Hematopoietic multipotent progenitor cell treated with erythropoietin and hydrocortisone succinate and interleukin-3 and kit ligand, for 6 days (in vitro differentiated cells): ENCODE measurements at places on chromosomes 2 and 18.

DNA sequence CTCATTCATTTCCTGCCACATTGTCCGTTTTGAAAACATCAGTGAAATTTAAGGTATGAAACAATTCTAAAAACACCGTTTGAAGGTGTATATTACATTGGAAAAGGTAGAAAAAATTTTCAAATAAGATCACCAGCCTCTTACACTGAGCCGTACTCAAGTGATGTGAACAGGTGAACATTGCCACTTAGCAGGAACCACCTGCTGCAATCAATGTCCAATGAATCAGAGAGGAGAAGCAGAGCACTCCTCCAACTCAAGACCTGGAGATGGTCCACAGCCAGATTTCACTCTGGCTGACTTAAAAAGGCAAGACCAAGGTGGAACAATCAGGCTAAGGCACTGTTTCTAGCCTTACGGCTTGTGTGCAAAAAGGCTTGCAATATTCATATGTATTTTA is 110.3 kb upstream of the TTN start:
- no peak for DNase-seq

DNA sequence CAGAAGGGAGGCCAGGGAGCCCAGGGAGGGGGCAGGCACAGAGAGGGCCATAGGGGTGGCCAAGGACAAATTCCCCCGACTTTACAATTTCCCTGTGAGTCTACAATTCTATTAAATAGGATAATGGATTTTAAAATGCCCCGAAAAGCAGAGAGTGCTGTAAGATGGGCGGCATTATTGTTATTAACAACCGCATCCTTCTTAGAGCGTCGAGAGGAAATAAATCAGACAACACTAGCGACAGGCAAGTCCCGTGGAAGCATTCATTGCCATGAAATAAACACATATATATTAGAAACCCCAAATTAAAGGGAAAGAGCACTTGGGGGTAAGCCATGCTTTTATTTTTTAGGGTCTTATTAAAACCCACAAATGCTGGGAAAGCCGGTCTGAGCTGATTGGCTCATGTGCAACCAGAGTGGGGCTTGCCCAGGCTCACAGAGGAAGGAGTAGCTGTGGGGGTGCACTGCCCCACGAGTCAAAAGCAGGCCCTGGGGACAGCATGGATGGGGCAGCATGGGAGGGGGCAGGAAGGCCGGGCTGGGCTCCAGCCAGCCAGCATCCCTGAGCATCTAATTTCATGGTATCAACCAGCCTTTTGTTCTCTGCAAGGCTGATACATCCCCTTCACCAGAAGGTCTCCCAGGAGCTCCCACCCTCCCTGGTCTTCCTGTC is 187.1 kb downstream of the CELF4 start:
- no peak for DNase-seq

- DNase-seq: no peak
Observed at GRCh38 chr2:202299712-202300111, 34.1 kb downstream of the NOP58 start.

DNA sequence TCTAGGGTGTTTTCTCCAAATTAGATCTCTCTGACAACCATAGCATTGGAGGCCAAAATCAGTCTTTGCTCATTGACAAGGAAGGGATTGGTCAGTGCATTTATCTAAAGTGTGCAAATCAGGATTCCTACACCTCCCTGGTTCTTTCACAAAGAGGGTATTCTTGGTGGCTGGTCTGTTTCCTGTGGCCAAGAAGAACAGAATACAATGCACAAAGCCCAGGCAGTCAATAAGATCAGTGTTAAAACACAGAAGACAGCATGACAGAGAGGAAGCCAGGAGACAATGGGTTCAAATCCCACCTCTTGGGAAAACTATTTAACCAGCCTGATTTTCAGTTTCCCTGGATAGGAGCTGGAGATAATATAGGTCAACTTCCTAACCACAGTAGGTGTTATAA is 46.1 kb upstream of the THOC1 start:
- no peak for DNase-seq

GRCh38 chr2:208686665-208687064 is 280.1 kb downstream of the PTH2R start:
- DNase-seq: no peak

- DNase-seq: no peak
Observed at GRCh38 chr2:6452702-6453481, 412.8 kb downstream of the CMPK2 start.

- no peak for DNase-seq
Observed at GRCh38 chr18:41543815-41544214, 411.2 kb upstream of the PIK3C3 start.

GRCh38 chr18:24268784-24269550 is 128.7 kb downstream of the OSBPL1A start:
- DNase-seq: no peak

GRCh38 chr18:50686409-50686808 is 126.5 kb downstream of the MAPK4 start:
- no peak for DNase-seq

DNA sequence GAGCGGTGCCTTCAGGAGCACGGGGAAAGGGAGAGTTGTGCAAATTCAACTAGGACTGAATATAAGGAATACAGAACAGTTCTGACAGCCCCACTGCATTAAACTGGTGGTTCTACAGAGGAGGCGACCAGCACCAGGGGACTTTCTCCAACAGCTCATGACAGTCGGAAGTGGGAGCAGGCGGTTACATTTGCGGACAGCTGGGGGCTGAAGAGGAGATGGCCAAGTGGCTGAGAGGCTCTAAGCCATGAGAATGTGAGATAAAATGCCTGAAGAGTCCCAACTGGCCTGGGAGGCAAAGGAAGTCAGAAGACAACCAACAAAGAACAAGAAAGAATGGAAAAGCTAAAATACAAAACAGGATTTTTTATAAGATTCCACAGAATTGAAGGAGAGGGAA is 141.3 kb downstream of the L3MBTL4 start:
- no peak for DNase-seq

- no peak for DNase-seq
Observed at GRCh38 chr2:110793034-110793433, 60.7 kb downstream of the ACOXL start.

DNA sequence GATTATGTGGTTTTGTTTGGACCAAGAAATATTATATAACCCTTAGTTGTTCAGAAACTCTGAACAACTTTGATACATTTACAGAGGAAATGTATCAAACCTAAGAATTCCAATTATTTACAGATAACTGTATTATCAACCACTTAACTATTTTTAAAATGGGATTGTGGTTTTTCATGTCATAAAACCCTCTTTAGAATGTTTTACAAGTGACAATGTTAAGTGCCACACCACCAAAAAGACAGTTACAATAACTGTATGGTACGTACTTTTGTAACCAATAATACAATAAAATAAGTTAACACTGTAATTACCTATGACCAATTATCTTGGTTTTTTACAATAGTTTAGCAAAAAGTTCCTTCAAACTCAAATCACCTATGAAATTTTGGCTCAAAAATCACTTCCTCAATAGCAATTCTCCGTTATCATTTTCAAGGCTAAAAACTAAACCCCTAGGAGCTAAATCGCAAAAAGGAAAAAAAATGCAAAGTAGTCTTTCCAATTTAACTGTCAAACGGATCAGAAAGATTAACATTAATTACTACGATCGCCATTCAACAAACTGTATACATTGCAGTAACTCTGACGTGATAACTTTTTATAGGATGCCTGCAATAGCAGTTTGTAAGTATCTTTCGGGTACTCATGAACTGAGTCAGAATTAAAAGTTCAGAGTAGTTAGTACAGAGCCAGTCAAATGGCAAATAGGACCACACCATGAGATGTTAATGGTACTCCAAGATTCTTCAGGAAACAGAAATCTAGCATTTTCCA is 1.5 kb downstream of the ROCK1 start:
- DNase-seq: peak; percentile 18

DNA sequence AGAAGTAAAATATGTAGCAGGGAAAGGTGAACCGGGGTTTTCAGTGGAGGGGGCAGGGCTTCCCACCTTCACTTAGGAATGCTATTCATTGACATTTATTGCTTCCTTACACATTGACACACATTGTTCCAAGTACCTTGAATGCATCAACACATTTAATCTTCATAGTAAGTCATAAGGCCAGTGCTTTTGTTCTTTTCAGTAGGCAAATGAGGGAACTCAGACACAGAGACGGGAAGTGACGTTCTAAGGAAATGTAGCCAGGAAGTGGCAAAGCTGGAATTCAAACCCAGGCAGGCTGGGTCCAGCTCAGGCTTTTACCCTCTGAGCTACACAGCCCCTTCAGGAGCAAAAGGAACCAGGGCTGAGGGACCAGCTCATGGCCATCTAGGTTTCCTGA is 20.7 kb downstream of the BMP10 start:
- no peak for DNase-seq

DNA sequence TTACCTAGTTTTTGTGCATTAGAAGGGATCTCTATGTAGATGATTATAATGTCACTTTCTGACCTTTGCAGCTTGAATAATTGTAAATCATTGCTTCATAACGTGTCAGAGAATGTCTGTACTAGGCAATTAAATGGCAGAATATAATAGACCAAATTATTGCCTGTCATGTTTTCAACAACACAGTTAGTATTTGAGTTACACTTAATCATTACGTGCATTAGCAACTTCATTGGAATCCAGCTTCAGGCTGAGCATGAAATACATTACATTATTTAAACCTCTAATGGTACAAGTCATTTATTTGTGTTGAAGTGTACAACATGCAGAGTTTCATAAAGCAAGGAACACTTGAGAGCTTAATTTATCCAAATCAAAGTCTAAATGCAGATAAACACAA is 48.0 kb downstream of the ZNF407 start:
- no peak for DNase-seq

- peak; percentile 61 for DNase-seq
Observed at GRCh38 chr2:48454504-48454903, 75.5 kb upstream of the STON1 start.

- no peak for DNase-seq
Observed at GRCh38 chr2:129934044-129934822, 45.2 kb upstream of the RAB6C start.

DNA sequence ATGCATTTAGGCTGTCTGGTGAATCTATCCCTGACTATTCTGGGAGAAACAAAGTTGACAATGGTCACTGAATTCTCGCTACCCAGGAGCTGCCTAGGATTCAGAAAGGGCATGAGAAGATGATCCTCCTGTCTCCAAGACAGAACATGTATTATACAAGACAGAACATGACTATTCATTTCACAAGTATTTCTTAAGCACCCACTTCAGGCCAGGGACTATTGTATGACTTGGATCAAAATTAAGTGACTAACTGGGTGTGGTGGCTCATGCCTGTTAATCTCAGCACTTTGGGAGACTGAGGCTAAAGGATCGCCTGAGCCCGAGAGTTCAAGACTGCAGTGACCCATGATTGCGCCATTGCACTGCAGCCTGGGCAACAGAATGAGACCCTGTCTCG is 235.8 kb upstream of the RAB12 start:
- DNase-seq: no peak

DNA sequence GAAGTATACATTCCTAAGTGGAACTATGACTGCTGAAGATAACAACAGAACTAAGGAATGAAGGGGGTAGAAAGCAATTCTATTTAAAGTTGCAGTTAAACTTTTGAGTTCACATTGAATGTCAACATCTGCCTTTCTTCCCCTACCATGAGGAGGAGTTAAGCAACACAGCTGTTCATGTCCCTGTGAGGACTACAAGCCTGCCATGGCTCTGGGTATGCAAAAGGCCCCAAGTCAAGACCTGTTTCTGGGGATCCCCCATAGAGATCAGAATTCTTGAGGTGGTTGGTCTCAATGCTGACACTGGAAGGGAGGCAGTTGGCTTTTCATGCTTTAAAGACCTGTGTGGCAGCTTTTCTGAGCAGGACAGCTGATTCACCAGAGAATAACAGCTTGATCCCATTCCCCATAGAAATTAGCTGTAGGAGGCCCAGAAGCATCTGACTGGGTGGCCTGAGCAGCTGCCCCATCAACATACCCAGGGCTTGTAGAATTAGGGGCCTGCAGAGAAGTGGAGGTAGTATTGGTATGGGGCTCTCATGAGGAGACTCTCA is 131.0 kb downstream of the SETBP1 start:
- no peak for DNase-seq

- no peak for DNase-seq
Observed at GRCh38 chr2:189127756-189128155, 51.8 kb downstream of the COL5A2 start.

- no peak for DNase-seq
Observed at GRCh38 chr2:238726670-238727584, 121.0 kb upstream of the TWIST2 start.

- DNase-seq: no peak
Observed at GRCh38 chr2:239272626-239273025, 128.2 kb downstream of the HDAC4 start.

DNA sequence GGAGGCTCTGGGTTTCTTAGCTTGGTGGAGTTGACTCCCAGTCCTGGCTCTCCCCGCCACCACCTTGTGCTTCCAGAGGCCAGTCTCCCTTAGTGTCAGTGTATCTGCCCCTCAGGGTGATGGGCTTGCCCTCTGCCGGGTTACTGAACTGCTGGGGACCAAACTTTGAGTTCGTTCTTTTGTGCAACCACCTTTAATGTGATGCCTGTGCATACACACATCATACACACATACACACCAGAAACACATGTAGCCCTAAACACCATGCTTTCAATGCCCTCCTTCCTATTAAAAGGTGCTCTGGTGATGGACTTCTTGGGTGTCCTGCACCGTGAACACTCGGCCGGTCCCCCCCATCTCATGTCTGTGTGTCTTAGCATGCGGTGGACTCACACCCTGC is 315.1 kb upstream of the EPAS1 start:
- DNase-seq: no peak

DNA sequence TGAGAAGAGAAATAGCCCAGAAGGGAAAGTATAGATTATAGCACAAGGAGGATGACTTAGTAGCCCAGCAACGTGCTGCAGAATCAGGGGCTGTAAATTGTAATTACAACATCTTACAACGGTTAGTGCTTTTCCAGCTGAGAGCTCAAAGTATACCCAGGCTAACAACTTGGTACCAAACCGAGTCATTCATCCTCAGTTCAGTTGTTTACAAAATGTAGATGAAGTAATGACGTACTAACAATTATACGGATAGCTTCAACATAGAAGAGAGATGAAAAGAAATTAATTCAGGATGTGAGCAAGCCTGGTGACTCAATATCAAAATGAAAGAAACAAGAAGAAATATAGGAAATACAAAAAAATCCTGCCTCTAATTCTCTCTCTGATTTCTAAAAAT is 99.2 kb downstream of the DYNAP start:
- no peak for DNase-seq

GRCh38 chr18:27871726-27872125 is 305.2 kb downstream of the CDH2 start:
- DNase-seq: no peak
